NCI-H526 treated with DMSO at 0.1 percent for 48 hours (cell line): ENCODE measurements at places on chromosomes 7 and 10.

DNA sequence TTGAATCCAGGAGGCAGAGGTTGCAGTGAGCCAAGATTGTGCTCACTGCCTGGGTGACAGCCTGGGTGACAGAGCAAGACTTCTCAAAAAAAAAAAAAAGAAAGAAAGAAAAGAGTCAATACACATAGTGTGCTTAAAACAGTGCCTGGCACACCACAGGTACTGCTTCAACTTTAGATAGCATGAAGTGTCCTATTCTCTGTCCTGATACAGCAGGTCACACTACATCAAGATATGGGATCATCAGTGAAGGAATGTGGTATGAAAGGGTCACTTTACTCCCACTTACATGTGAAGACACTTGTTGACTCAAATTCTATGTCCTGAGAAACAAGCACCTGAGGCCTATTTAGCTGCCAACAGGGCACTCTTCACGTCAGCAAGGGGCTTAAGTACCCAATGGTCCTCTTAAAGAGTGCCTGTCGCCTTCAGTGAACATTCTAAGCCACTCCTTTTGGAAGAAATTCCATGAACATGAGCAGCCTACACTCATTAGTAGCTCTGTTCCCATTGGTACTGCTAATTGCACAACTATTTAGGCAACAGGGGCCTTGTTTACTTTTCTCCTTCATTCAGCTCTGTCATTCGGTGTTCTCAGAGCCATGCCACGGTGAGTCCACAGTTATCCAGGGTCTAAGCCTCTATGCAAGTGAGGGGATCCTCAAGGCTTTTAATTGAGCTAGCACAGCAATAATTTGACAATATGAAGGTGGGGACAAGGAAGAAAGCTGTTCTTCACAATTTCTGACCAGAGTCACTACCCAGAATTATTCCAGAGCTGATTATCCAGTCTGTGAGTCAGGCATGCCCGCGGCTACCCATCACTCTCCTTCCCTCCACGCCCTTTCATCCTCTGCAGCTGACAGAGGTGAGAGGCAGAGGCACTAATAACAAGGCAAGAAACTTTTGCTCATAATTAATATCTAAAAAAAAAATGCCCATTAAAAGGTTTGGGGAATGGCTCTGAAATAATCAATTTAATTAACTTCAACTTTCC is 56.6 kb upstream of the PTN start:
- DNase-seq = no peak

- DNase-seq = no peak
These were observed 4.0 kb upstream of the CREB5 start for GRCh38 chr7:28408105-28408959.

- no peak for DNase-seq
These were observed 76.3 kb downstream of the FOXL3 start for GRCh38 chr7:366161-366803.

DNA sequence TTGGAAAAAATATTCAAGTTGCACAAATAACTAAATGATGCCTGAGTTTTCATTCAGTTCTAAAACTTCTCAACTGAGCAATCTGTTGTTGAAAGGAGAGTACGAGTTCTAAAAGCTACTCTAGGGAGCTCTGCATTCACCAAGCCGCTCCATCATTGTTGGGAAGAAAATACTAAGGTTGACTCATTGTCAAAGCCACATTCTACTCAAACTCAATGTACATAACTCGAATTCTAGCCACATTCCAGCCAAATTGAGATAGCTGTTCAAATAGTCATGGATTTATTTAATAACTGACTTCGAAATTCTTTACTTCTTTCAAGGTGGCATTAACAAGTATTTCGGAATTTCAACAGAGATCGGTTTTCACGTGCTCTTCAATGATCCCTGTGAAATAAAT is 63.4 kb downstream of the KIAA1217 start:
- DNase-seq = no peak

GRCh38 chr10:34959321-34959720 is 130.8 kb downstream of the CUL2 start:
- no peak for DNase-seq

DNA sequence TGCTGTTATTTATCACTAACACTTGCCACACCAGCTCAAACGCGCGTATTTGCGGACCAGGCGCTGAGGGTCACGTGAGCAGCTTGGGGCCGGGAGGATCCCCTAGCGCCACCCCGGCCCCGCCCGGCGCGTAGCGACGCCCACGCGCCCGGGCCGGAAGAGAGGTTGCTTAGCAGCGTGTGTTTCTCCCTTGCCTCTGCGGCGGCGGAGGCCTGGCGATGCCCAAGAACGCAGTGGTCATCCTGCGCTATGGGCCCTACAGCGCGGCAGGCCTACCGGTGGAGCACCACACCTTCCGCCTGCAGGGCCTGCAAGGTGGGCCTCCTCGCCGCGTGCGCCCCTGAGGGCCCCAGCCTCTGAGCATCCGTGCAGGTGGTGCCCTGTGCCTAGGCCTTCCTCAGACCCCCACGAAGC is at the start of gene C10orf53:
TSS of gene C10orf53 (plus strand) at position 172 of the 414 bp plus-strand sequence. CDS start at position 219, 47 bp downstream.
- DNase-seq = no peak
